NCI-H345 (cell line): ENCODE measurements at places on chromosomes 16 and 17.

- peak; percentile 5 for DNase-seq
Measured at GRCh38 chr17:33686171-33686570, 393.1 kb upstream of the ASIC2 start.

DNA sequence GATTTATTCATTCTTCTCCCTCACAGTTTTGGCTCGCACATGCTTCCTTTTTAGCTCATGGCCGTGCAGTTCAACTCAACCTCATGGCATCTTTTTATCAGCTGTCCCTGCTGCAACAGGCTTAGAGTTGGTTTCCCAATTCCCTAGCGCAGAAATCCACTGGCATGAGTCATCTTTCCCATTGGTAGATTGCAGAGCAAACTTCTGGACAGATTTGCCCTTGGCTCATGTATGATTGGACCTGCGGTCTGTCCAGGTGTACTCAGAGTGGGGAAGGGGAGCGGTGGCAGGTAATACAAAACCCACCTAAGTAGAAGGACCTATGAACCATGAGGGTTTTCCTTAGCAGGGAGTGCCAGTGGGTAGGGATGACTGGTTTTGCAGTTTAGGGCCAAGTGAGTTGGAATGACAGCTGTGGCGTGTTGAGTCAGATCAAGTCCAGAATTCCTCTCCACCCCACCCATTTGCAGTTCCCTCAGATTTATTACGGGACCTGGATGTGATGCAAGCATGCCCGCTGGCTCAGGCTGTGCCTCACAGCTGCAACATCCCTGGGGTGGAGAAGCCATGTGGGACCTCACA lies 584.7 kb downstream of the WWOX start:
- no peak for DNase-seq

DNA sequence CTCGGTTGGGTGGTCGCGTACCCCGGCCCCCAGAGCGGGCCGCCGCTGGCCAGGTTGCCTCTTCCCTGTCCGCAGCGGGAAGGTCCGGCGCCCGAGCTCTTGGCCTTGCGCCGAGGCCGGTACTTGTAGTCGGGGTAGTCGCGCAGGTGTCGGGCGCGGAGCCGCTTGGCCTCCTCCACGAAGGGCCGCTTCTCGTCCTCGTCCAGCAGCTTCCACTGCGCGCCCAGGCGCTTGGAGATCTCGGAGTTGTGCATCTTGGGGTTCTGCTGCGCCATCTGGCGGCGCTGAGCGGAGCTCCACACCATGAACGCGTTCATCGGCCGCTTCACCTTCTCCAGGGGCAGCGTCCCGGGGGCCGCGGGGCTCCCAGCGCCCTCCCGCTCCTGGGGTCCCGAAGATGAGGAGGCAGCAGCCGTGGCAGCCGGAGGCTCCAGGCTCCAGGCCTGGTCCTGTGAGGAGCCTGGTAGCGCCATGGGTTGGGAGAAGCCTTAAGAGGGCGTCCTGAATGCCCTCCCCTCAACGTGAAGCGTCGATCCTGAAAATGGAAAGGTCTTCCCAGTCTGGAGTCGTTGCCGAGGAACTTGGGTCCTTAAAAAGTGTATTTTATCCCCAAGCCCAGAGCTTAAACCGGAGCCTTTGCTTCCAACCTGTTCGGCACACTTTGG lies 558 bp downstream of the SOX15 start:
- DNase-seq = no peak

- no peak for DNase-seq
Measured at GRCh38 chr17:71432378-71433315, 688.2 kb upstream of the SOX9 start.

DNA sequence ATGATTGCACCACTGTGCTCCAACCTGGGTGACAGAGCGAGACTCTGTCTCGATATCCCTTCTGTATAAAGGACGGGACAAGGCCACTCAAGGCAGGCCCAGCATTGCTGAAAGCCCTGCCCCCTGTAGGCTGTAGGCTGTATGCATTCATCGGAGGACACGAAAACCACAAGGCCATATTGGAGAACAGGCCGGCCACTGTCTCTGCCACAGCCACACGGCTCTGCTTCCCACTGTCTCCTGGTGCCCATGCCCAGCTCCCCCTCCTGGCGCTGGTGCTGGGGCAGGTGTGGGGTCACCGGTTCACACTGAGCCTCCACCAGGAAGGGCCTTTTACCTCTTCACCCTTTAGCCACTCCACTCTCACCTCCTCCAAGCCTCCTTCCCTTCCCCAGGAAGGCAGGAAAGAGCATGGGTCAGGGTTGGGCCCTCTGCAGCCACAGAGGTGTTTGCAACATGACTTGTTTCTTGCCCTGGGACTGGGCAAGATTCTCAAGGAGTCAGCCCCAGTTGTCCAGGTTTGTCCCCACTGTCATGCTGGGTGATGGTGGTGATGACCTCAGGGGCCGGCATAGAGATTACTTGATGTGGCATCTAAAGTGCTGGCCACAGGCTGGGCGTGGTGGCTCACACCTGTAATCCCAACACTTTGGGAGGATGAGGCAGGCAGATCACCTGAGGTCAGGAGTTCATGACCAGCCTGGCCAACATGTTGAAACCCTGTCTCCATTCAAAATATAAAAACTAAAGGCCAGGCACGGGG lies 5.3 kb upstream of the NTN3 start:
- DNase-seq = peak; percentile 26

DNA sequence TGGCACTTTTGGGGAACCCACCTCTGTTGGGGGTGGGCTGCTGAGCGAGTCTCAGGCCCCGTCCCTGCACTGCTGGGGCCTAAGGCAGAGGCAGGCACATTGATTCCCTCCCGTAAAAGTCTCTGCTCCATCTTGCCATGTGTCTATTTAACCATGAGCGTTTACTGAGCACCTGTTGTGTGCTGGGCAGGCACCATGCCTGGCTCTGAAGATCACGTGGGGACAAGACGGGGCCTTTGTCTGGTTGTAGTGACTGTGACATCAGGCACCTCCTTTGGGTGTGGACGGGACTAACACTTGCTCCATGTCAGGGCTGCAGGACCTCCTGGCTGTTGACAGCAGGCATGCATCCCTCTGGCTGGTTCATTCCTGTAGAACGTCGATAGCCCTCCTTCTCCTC lies 204.7 kb upstream of the CIBAR2 start:
- DNase-seq = no peak

GRCh38 chr17:27771586-27771985 lies 28.7 kb downstream of the NOS2 start:
- peak; percentile 10 for DNase-seq

- no peak for DNase-seq
Measured at GRCh38 chr16:30357715-30358576, 2.8 kb upstream of the CD2BP2 start.

DNA sequence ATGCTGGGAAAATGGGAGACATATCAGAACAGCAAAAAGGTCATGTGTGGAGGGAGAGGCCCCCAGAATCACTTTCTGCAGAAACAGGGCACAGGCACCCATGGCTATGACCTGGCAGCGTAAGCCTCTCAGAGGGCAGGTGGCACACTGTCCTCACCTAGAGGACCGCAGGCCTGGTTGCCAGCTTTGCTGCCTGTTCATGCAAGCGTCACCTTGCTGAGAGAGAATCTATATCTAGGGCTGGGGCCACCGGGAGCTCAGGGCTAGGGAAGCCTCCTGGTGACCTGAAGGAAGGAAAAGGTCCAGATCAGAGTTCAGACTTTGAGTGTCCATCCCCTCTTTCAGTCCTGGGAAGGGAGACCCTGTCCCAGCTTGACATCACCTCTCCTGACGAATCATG lies 78.7 kb downstream of the GOSR1 start:
- no peak for DNase-seq

DNA sequence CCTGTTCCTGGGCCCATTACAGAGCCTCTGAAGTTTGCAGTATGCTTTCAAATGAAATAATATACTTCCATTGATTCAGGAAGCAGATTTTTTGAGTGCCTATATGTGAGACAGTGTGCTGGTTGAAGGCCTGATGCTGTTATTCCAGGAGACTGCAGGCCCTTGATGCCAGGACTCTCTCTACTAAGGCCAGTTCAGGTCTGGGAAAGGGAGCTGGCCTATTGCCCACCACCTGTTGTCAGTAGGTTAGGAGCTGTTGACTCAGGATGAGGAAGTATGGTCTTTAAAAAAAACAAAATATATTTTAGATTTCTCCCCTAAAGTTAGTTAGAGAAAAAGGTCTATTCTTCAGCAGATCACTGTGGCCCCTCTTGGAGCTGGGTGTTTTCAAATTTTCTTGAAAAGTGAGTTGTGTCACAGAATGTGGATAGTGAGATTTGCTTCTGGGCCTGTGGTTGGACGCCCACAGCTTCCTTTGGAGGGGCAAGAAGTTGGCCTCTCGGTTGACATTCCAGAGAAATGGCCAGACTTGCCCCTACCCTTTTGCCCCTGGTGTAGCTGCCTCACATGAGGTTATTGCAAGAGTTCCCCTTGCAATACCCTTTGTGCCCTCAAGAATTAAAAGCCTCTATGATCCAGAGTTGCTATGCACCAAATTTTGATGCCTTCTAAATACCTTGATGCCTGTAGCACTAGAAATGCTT lies 7.9 kb downstream of the ESRP2 start:
- no peak for DNase-seq

GRCh38 chr17:79645777-79646088 lies 34.9 kb upstream of the RBFOX3 start:
- DNase-seq = no peak

GRCh38 chr16:12572316-12572985 lies 231.2 kb downstream of the CPPED1 start:
- DNase-seq = no peak

DNA sequence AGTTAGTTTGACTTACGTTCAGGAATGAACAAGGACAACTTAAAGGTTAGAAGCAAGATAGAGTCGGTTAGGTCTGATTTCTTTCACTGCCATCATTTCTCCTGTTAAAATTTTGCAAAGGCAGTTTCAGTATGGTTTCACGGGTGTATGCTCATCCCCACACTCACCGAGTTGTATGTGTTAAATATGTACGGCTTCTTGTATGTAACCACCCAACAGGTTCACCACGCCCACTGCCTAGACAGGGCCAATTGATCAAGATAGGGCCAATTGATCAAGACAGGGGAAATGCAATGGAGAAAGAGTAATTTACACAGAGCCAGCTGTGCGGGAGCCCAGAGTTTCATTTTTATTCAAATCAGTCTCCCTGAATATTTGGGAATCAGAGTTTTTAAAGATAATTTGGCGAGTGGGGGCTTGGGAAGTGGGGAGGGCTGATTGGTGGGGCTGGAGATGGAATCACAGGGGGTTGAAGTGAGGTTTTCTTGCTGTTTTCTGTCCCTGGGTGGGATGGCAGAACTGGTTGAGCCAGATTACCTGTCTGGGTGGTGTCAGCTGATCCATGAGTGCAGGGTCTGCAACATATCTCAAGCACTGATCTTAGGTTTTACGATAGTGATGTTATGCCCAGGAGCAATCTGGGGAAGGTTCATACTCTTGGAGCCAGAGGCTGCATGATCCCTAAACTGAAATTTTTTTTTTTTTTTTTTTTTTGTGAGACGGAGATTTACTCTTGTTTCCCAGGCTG lies 62.4 kb upstream of the PLCG2 start:
- DNase-seq = no peak

GRCh38 chr17:21843951-21844590 lies 151.7 kb downstream of the KCNJ18 start:
- DNase-seq = no peak

GRCh38 chr17:57945996-57946797 lies 9.0 kb downstream of the CUEDC1 start:
- DNase-seq = no peak

- DNase-seq = no peak
Measured at GRCh38 chr16:84088695-84089395, 27.9 kb downstream of the MBTPS1 start.

- peak; percentile 37 for DNase-seq
Measured at GRCh38 chr17:48625495-48626244, 488 bp downstream of the HOXB9 start.

GRCh38 chr16:87584271-87584670 lies 18.0 kb upstream of the JPH3 start:
- no peak for DNase-seq
